ENCODE measurements at places on chromosomes 5 and 9.

- no peak for DNase-seq
Observed at GRCh38 chr9:97919217-97919813, 3.0 kb downstream of the TRMO start.

- no peak for DNase-seq
Observed at GRCh38 chr9:131165523-131165922, 40.1 kb downstream of the NUP214 start.

DNA sequence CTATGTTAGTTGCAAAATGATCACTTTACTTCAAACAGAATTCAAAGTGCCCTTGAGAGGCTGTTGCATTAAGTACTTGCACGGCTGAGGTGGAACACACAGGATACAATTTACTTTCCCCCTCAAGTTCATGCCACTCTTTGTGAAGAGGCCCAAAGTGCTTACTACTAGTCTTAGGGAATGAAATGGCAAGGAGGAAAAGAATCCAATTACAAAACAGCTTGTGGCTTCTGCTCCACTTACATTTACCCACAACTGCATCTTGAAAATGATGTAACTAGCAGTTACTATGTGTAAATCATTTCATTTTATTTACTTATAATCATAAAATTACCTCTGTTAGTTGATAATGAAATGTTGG lies 14.6 kb downstream of the FOXD1 start:
- no peak for DNase-seq

GRCh38 chr9:122200960-122201595 lies 27.7 kb downstream of the LHX6 start:
- no peak for DNase-seq

GRCh38 chr9:34065541-34065940 lies 16.9 kb upstream of the UBAP2 start:
- no peak for DNase-seq

DNA sequence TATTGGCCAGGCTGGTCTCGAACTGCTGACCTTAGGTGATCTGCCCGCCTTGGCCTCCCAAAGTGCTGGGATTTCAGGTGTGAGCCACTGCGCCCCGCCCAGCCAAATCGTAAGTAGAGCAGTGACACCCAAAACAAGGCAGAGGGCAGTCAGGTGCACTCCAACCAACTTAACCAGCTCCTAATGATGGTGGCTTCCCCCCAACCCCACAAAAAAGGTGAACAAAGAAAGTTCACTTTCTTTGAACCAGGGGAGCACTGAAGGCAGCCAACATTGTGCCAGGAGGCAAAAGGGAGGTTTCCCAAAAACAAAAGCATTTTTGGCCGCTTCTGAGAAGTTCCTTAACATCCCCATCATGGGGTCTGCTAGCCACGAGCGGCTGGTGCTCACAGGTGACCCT lies 9.6 kb downstream of the GMCL2 start:
- no peak for DNase-seq

DNA sequence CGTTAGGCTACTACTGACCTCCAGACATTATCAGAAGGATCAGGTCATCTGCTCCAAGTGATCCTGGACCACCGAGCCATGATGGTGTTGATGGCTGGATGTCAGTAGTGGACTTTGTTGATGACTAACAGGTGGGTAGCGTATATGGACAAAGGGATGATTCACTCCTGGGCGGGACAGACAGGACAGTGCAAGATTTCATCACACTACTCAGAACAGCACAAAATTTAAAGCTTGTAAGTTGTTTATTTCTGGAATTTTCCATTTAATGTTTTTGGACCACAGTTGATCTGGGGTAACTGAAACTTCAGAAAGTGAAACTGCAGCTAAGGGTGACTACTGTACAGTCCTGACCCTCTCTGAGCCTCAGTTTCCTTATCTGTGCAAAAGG lies 12.7 kb downstream of the PDGFRB start:
- no peak for DNase-seq

- no peak for DNase-seq
Observed at GRCh38 chr5:63194126-63194525, 615.5 kb downstream of the LRRC70 start.

GRCh38 chr5:97297063-97297703 lies 114.1 kb upstream of the RIOK2 start:
- no peak for DNase-seq

DNA sequence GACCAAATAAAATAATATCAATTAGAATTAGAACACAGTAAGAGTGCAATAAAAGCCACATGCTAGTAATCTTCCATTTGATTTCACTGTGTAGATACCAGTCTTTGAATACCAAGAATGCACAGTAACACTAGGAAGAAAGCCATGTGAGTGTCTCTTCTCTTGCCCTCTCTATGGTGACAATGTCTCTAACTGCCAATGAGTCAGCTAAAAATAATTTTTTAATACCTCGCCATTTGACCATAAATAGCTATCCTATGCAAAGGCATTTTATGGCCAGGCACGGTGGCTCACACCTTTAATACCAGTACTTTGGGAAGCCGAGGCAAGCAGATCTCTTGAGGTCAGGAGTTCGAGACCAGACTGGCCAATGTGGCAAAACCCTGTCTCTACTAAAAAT lies 30.6 kb downstream of the EDIL3 start:
- no peak for DNase-seq

DNA sequence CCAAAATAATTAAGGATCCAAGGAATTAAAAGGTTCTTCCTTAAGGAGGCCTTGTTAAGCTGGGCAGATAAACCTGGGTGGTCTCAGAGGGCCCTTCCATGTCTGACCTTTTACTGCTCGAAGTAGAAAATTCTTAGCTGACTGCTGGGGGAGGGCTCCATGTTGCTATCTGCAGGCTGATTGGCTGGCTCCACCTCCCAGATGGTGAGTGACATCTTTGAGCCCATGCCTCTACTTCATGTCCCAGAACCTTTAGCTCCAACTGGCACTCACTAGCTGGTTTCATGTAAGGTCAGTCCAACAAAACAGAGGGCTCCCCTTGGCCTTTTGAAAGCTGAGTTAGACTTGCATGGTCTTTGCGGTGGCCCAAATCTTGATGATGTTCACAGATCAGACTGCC lies 188.2 kb downstream of the PAX5 start:
- DNase-seq, result no peak

DNA sequence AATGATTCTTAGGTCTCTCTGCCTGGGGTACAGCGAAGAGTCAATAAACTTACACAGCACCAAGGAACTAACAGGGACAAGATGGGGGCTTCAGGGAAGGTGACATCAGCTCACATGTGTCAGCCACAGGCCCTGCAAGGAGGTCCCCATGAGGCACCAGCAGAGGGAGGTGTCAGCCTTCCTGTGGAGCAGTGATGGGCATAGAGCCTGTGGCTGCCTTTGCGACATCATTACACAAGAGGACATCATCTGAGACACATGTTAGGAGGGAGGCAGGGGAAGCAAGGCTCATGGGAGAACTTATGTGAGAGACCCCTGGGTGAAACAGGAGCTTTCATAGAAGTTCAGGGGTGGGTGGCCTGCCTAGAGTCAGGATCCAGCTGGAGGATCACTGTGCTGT lies 389.6 kb downstream of the SEMA5A start:
- no peak for DNase-seq

DNA sequence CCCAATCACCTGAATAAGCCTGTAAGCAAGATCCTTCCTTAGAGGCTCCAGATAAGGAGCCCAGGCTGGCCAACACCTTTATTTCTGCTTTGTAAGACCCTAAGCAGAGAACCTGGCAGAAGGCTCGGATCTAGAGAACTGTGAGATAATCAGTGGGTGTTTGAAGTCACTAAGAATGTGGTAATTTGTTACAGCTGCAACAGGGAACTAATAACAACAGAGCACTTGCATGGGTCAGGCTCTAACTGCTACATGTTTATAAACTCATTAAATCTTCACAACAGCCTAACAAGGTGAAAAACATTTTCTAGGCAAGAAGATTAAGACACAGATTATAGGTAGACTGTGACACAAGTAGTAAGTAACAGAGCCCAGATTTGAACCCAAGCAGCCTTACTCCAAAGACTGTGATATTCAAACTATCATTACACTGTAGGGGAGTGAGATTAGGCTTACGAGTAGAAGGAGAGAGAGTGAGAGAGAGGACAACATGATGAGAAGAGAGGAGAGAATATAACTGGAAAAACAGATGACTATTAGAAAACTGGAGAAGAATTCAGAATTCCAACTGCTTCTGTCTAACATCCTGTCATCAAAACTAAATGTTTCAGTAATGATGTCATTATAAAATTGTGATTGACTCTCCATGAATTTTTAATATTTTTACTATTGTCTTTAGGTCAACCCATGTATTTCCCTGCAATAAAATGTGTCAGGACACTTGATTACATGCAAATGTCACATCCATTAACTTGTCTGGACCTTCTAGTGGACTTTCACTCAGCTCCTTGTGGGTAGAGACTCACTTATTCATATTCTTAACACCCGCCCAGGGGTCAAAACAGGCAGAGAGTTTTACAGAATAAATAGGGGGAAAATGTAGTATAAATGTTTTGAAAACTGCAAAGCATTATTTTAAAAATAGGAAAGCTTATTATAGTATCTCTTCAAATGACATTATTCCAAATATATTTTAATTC lies 290.9 kb upstream of the RGMB start:
- DNase-seq, result no peak

DNA sequence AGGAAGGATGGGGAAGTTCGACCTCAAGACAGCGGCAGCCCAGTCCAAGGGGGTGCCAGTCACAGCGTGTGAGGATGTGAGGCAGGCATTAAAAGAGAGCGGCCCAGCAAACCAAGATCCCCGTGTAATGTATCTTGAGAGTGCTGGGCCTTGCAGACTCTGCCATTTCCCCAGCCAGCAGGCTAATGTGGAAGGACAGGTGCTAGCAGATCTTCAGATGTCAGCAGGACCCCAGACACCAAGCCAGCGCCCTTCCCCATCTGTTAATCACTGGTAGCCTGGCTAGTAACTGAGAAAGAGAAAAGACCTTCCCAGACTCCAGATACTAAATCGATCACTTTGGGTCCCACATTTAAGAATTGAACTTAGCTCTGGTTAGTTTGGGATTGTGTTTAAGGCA lies 62.2 kb downstream of the NTRK2 start:
- no peak for DNase-seq

GRCh38 chr9:120892748-120893610 lies 16.0 kb upstream of the PHF19 start:
- DNase-seq, result no peak

DNA sequence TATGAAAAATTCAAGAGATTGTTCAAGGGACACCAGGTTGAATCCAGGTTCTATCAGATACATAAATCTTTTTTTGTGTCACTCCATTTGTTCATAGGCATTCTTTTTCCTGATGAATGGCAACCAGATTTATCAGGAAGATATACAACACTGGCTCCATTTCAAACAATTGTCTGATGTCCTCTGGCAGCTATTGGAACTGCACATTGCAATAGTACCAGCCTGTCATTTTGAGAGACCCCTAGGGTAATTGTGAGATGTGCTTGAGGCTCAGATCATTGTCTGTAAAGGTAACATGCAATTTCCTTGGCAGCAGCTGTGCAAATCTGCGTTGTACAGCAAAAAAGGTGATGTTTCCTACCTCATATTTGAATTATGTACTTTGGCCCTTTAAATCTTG lies 25.9 kb downstream of the KCTD16 start:
- no peak for DNase-seq

GRCh38 chr5:89105171-89105695 lies 222.2 kb upstream of the MEF2C start:
- DNase-seq, result no peak

DNA sequence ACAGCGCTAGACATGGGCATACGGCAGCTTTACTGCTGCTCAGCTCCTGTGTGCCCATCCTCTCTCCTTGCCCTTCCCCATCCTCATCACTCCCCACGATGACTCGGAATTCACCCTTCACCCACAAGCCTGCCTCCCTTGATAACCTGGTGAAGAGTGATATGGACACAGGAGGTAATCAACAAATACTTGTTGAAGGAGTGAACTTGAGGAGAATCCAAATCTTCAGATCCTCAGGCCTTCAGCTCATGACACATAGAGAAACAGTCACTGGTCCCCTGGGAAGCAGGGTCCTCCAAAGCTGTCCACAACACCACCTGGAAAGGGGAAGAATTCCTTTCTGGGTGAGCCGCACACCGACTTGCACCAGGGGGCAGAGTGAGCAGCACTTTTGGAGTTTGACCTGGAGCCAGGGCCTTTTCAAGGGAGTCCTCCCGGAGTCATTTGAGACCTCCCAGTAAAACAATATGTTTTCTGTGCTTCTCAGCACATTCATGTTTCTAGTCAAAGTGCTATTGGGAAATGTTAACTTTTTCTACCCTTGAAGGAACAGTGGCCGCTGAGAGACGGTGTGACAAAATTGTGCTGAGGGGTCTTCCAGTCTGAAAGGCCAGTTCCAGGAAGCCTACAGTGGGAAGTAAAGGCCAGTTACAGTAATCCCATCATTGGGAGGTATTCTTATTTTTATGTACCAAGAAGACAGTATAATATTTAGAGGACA lies 332.3 kb downstream of the CWC27 start:
- peak; percentile 41 for DNase-seq

DNA sequence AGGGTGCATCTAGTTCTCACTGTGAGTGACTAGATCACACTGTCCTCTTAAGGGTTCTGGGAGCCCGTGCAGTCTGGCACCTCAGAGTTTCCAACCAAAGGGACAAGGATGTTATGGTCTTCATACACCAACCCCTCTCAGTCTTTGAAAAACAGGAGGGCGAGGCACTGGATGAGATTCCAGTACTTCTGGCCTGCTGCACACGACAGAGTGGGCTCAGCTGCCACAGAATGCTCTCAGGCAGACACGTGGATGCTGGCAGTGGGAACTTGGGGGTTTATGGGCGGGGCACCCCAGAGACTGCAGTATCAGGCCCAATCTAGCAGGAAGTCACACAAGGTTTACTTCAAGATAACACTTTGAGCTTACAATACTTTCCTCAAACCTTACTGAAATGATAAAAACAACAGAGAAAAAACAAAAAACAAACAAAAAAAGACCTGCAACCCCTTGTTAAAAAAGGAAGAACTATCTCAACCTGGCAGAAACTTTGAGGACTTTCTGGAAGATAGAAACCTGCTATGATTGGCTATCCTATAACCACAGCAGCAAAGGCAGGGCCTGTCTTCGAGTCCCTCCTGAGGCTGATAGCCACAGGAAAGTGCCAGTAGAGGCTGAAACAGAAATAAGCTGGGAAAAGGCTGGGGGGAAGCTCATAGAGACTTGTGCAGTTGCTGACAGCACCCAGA lies 28.3 kb upstream of the TGFBR1 start:
- DNase-seq, result no peak

GRCh38 chr5:76901522-76901921 lies 51.3 kb upstream of the CRHBP start:
- no peak for DNase-seq

DNA sequence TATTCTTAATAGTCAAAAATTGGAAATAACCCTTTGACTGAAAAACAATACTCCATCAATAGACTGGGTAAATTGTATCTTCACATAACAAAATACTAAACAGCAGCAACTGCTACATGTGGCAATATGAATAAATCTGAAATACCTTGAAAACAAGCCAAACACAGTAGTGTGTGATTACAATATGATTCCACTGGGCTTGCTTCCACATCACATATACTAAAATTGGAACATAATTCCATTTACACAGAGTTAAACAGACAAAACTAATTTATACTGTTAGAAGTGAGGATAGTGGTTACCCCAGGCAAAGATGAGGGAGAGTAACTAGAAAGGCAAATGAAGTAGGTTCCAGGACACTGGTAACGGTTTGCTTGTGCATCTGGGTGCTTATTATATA lies 20.4 kb downstream of the FNIP1 start:
- no peak for DNase-seq
